ENCODE measurements at places on chromosomes 7 and 10.

- DNase-seq, result no peak
Observed at GRCh38 chr7:36827726-36828703, 103.7 kb upstream of the AOAH start.

- no peak for DNase-seq
Observed at GRCh38 chr7:136130511-136131303, 153.5 kb upstream of the MTPN start.

- no peak for DNase-seq
Observed at GRCh38 chr7:138483531-138483930, 23.5 kb downstream of the TRIM24 start.

- no peak for DNase-seq
Observed at GRCh38 chr7:47477191-47478016, 104.5 kb downstream of the TNS3 start.

DNA sequence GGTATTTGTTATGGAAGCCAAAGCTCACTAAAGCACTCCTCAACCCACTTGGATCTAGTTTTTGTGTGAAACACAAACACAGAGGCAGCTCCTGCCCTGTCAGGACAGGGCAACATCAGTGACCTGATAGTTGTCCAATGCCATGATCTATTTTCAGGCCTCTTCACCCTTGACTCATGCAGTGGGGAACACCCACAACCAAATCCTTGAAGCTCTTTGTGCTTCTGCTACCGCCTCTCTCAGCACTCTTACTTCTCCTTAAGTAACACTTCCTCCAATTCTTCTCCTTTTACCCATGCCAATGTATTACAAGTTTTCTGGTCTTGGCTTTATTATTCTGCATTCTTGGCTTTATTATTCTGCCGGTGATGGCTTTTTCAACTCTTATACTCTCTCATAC is 425.3 kb downstream of the INHBA start:
- no peak for DNase-seq

- DNase-seq, result peak; percentile 54
Observed at GRCh38 chr10:87860156-87860795, 3.1 kb downstream of the KLLN start.

- DNase-seq, result no peak
Observed at GRCh38 chr10:7301006-7301778, 109.6 kb downstream of the SFMBT2 start.

- peak; percentile 93 for DNase-seq
Observed at GRCh38 chr7:5396999-5397663, 26.5 kb downstream of the TNRC18 start.

GRCh38 chr10:6692856-6693255 is 112.8 kb upstream of the PRKCQ start:
- DNase-seq, result no peak

DNA sequence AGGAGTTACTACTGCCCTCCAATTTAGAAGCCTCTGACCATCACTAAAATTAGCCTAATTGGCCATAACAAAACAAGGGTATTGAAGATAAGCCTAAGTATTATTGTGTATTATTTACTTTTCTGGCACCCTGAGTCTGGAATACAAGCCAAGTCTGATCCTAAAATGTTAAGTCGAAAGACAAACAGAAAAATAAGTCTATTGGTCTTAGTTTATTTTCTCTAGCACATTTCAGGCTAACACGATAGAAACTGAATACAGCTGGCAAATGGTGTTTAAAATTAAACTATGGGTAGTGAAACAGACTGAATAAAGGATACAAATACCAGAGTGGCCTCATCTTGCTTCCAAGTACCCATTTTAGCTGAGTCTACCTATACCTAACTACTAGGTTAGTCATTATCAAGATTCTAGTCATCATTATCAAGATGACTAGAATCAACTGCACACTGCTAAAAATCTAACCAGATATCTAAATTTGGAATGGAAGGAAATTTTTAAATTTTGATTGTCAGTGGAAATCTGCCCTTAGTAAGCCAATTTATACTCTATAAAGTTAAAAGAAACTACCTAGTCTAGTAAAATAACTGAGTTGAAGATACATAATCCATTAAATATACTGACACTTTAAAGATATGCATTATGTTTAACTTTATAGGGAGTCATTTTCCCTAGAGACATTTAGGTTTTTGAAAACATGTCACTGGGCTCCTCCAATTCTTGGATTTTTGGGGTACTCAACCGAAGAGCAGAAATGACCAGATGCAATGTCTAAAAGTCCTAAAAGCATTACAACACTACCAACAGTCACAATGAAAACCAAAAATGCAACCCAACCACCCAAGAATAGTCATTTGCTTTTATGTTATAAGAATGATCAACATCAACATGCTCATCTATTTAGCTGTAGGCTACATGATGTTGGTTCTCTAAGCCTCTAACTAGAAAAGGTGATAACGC is 80.9 kb downstream of the NT5C2 start:
- peak; percentile 22 for DNase-seq

- no peak for DNase-seq
Observed at GRCh38 chr7:13801669-13802068, 187.8 kb downstream of the ETV1 start.

DNA sequence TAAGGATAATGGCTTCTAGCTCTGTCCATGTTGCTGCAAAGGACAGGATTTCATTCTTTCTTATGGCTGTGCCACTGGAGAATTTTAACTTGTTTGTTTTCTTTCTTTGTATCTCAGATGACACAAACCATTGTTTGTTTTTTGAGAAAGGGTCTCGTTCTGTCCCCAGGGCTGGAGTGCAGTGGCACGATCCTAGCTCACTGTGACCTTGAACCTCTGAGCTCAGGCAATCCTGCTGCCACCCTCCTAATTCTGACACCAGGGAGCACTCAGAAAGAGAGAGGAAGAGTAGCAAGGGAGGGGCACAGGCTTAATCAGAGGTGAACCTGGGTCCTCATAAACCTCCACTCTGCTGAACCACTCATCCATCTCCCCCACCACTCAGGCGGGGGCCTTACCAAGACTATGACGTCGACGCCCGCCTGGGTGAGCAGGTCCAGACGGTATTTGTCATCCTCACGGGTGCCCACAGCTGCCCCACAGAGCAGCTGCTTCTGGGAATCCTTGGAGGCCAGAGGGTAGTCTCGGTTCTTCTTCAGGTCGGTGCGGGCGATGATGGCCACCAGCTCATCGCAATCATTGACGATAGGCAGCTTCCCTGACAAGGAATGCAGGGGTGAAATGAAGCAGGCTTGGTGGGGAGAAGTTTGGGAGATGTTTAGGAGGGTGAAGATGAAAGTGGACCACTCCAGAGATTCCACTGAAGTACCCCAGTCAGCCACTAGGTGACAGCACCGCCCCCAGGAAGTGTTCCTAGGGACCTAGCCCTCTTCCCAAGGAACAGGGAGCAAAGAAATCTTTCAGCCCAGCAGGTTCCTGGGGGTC is 11.6 kb downstream of the IMPDH1 start:
- peak; percentile 58 for DNase-seq

GRCh38 chr10:122391875-122392274 is 17.4 kb downstream of the PLEKHA1 start:
- DNase-seq, result no peak

DNA sequence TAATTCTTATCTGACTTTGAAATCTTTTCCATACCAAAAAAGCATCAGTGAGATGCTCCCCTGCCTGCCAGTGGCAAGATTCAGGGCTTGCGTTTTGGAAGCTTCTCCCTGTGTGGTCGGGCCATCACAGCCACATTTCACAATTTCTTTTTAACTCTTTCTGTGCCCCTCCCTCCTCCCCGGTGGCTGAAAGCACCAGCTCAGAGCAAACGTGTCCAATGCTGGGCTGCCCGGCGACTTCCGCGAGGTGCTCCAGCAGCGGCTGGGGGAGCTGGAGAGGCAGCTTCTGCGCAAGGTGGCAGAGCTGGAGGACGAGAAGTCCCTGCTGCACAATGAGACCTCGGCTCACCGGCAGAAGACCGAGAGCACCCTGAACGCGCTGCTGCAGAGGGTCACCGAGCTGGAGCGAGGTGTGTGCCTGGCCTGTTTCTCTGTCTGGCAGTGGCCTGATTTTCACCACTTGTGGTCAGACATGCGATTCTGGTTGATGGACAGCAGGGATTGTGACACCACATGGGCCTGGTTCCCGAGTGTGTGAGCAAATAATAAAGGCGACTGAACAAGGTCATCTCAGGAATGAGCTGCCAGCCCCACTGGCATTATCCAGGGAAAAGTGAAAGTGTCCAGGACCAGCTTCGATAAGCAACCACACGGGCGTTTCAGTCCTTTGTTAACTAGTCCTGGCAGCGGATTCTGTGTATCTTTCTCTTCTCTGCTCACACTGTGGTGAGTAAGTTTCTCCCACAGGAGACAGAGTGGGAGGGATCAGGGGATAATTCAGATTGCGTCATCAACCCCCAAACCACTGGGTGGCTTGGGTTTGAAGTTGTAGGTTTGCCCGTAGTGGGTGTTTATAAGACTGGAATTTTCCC is 2.6 kb downstream of the NPTX2 start:
- DNase-seq, result peak; percentile 15

DNA sequence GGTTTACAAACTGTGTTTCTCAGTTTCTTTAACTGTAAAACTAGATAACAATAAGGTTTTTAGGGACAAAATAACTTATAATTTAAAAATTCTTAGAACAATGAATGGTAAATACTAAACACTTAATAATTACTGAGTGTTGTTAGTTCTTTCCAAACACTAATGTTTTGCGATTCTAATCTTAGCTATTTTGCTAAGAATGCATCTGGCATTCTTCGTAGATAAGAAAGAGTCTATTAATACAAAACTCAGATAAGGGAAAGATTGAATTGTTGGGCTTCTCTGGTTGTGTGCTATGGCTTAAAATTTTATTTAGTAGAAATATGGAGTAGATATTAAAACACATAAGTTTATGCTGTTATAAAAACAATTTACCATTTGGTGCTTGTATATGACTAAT is 45.4 kb downstream of the TMEM229A start:
- DNase-seq, result no peak

DNA sequence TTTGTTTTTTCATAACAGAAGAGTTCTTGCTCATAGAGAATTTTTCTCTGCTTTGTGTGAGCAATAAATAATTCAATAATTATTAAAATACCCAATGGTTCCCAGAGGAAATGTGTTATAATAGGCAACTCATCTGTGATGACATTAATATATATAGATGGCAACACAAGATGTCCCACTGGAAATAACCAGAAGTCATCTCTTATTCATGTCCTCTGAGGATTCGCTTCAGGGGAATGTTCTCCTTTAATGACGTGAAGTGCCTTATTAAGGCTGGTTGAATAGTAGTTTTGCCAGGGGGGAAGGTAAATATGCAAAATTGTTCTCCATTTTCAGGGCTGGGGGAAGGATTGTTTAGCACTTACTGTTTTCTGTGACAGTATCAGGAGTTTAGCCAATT is 3.1 kb downstream of the SLC39A12 start:
- DNase-seq, result no peak

DNA sequence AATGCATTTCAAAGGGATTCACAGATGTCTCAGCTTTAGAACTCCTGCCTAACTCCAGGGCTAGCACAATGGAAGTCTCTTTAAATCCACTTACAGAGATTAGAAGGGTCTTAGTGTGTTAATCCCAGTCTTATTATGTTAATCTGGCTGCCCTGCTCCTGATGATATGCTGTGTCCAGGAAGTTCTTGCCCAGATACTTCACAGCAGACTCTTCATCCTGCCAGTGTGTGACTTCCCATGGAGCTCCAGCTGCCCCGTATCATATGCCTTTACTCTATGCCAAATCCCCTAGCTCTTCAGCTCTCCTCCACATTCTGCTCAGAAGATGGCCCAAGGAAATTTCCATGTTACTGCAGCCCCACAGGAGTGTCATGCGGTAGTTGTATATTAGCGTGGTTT is 533.8 kb downstream of the GALNT17 start:
- DNase-seq, result no peak

- no peak for DNase-seq
Observed at GRCh38 chr10:100968863-100969186, 479 bp upstream of the SEMA4G start.

DNA sequence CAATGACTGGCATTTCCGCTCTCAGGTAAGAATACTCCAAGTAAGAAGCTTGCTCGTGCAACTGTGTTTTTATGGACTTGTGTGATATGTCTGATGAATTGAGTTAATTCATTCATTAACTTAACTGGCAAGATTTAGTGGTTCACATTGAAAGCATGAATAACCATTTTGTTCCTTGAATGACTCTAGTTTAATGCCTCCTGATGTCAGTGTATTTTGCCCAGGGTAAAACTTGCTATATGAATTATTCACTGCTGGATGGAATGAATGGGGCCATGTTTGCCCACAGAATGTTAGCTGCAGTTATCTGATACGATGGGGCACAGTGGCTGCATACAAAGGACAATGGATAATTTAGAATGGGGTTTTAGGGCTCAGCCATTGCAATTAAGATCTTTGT is 124.1 kb downstream of the ZNF365 start:
- no peak for DNase-seq

All from GM10248 (cell line).